Activated CD8-positive, alpha-beta memory T cell treated with anti-CD3 and anti-CD28 coated beads, Interleukin-2, amount 10 ng/mL, durations not matched to agents 7 days and 5 days (primary cell): ENCODE measurements at places on chromosomes 11 and 22.

- H3K4me3 ChIP-seq, result peak overlapping the region; percentile 80
- H3K27me3 ChIP-seq, result peaks cover 15% of the 10 kb centered on the region
- H3K27ac ChIP-seq, result peak overlapping the region; percentile 82
- peaks cover 25% of the 10 kb centered on the region for H3K4me1 ChIP-seq
- DNase-seq, result no peak
Observed at GRCh38 chr11:122883646-122883979, 1.1 kb downstream of the JHY start.

DNA sequence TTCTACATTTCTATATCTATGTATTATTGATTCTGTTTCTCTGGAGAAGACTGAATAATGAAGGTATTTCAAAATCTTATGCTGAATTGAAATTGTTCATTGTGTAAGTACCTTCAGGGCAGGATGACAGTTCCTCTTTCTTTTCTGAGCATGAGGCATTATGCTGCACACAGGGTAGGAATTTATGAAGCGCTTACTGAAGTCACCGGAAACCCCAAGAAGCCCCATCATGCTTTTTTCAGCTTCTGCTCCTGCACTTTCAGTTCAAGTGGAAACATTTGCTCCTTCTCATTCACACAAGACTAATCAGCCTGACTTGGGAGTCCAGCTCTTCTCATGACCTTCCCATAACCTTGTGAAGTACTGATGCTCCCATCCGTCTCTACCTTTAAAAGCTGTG, 314.7 kb upstream of the SORL1-AS1 start:
- no peak for DNase-seq
- H3K4me1 ChIP-seq, result no peaks in the 10 kb centered on the region
- H3K27ac ChIP-seq, result no peak overlapping the region
- no peak overlapping the region for H3K4me3 ChIP-seq
- H3K27me3 ChIP-seq, result no peaks in the 10 kb centered on the region

- DNase-seq, result no peak
- H3K4me3 ChIP-seq, result no peak overlapping the region
- H3K36me3 ChIP-seq, result no peaks in the 10 kb centered on the region
- no peaks in the 10 kb centered on the region for H3K4me1 ChIP-seq
- H3K27ac ChIP-seq, result no peak overlapping the region
Observed at GRCh38 chr11:11046781-11047180, 188.9 kb upstream of the ZBED5 start.

- no peaks in the 10 kb centered on the region for H3K36me3 ChIP-seq
- H3K4me1 ChIP-seq, result no peaks in the 10 kb centered on the region
- no peak overlapping the region for H3K4me3 ChIP-seq
- no peak overlapping the region for H3K27ac ChIP-seq
Observed at GRCh38 chr11:26851291-26851690, 129.4 kb upstream of the SLC5A12 start.
